ENCODE measurements at places on chromosomes 3 and 15. TPM values are rescaled to one million over a fixed set of nuclear protein-coding genes. Genes with fewer than 3 reads are reported as not detected.

Gene SERP1
- 124 TPM for total RNA-seq

GRCh38 chr15:76299786-76300185 lies 11.5 kb downstream of the ETFA start:
- DNase-seq, result no peak

DNA sequence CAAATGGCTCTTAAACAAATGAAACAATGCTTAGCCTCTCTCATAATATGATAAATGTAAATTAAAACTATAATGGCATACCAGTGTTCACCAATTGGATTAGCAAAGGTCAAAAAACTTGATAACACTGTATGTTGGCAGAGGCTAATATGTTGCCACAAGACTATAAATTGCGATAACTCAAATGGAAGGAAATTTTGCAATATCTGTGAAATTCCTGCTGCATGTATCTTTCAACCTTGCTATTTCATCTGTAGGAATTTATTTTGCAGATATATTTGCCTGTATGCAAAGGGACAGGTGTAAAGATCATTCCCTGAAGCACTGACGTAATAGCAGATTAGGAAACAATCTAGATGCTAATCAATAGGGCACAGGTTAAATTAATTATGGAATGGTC lies 191.4 kb upstream of the EIF1B start:
- DNase-seq, result no peak

Gene NUDT16
- 10.1 TPM for total RNA-seq

Gene ACAN
- total RNA-seq, result 12.7 TPM

Gene HDGFL3
- 42.4 TPM for total RNA-seq

DNA sequence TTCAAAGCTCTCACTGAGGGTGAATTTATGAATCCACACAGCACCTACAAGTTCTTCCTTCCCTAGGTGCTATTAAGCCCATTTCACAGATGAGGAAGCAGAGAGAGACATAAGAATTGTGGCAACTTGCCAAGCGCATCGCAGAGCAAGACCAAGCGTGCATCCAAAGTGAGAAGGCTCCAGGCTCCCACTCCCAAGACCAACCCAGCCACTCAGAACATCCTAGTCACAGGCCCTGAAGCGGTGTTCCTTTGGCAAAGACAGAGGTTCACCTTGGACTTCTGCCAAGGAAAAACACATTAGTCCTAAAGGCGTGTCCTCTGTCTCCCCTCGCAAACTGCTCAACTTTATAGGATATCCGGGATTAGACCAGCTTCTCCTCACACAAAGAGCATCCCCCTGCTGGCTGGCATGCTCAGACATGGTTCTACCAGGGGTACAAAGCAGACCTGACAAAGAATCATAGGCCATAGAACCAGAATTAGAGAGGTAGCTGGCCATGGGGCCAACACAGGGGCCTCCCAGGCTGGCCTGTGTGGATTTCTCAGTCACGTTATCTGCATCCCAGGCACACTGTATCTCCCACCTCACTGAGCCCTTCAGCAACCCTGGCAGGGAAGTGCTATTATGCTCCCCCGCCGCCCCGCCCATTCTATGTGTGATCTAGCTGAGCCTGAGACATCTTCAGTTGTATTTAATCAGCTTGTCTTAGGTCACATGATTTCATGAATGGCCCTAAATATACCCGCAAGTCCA lies 160.2 kb downstream of the FOXP1 start:
- DNase-seq, result no peak

DNA sequence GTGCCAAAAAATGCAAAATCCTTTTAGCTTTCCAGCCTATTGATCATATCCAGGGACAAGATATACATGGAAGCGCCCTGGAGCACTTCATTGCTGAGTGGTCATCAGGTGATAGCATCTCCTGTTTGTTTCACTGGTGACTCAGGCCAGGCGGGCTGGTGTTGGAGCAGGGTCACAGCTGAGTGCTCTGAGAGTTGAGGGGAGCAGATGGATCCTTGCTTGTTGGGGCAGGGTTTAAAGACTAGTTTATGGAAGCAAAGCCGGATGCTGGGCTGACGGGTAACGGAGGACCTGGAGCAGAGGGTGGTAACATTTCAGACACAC lies 405.0 kb upstream of the TPM1 start:
- DNase-seq, result no peak

GRCh38 chr3:139757448-139758030 lies 79.8 kb upstream of the NMNAT3 start:
- no peak for DNase-seq

Gene ADCY5
- total RNA-seq, result 0.59 TPM

GRCh38 chr3:25854214-25854613 lies 64.3 kb downstream of the OXSM start:
- peak; percentile 54 for DNase-seq

DNA sequence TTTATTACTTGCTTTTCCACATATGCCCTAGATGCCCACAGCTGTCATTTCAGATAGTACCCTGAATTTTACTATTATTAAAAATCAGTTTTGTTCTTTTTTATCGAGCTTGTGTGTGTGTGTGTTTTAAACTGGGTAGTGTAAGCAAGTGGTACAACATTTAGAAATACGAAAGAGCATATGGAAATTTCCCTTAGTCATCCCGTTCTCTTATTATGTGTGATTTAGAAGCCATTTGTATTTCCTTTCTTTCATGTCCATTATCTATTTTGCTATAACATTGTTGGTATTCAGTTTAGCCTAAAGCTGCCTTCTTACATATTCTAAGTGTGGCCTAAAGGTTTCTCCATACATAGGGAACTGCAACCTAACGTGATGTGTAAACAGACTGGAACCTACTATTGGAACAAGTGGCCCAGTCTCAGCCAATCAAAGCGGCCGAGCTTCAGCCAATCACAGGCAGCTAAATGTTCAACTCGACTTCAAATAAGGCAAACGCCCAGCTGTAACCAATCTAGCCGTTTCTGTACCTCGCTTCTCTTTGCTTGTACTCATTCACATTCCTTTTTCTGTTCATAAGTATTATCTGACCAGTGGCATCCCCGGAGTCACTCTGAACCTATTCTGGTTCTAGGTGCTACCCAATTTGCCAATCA lies 14.7 kb upstream of the SYN2 start:
- no peak for DNase-seq

- no peak for DNase-seq
Measured at GRCh38 chr3:16085410-16085809, 89.1 kb upstream of the GALNT15 start.

Gene CLSTN2
- total RNA-seq, result under 0.01 TPM

- DNase-seq, result no peak
Measured at GRCh38 chr3:177410730-177411129, 213.4 kb upstream of the TBL1XR1 start.

GRCh38 chr15:101314336-101315125 lies 19.5 kb upstream of the SNRPA1 start:
- DNase-seq, result peak; percentile 83

DNA sequence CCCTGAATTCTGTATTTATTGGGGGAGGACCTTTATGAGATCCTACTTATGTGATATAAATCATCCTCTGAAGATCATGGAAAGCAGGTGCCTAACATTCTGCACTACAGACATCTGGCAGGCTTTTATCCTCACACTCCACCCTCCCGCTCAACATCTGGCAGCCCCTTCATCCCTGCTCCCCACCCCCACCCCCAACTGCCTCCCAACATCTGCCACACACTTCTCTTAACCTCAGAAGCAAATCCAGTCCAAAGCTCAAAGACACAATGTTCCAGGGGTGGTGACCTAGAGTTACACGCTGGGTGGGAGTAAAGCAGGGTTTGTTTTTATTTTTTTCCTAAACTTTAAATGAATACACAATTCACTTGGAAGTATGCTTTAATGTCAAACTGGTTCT lies 184.5 kb upstream of the ATP11B start:
- no peak for DNase-seq

DNA sequence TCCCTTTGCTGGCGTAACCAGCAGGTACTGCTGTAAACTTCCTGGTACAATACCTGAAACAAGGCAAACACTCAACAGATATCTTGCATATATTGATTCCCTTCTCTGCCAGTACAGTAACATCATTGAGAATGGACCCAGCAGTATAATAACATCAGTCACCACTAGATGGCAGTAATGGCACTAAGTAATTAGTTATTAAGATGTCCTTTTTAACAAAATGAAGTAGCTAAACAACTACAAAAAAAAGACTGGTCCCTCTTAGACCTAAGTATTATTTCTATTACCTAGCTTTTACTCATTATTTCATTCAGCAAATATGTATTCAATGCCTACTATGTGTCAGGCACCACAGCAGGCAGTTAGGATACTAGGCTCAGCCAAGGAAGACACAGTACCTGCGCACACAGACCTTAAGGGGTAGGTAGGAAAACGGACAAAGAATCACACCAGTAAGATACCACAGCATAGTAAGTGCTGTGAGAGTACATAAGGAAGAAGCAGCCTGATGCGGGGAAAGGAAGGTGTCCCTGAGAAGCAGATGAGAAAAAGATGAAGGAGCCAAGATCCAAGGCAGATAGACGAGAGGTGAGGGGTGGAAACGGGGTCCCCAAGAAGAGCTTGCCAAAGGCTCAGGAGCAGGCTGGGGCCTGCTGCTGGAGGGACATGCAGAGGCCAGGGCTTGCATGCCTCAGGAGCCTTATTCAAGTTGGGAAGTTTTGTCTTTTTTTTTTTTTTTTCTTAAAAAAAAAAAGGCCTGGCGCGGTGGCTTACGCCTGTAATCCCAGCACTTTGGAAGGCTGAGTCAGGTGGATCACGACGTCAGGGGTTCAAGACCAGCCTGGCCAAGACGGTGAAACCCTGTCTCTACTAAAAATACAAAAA lies 102.7 kb upstream of the CHD2 start:
- no peak for DNase-seq

Gene HERC2
- 53.6 TPM for total RNA-seq

Gene A4GNT
- not detected for total RNA-seq

Gene MINAR1
- 2.5 TPM for total RNA-seq

Gene TLR9
- not detected for total RNA-seq

DNA sequence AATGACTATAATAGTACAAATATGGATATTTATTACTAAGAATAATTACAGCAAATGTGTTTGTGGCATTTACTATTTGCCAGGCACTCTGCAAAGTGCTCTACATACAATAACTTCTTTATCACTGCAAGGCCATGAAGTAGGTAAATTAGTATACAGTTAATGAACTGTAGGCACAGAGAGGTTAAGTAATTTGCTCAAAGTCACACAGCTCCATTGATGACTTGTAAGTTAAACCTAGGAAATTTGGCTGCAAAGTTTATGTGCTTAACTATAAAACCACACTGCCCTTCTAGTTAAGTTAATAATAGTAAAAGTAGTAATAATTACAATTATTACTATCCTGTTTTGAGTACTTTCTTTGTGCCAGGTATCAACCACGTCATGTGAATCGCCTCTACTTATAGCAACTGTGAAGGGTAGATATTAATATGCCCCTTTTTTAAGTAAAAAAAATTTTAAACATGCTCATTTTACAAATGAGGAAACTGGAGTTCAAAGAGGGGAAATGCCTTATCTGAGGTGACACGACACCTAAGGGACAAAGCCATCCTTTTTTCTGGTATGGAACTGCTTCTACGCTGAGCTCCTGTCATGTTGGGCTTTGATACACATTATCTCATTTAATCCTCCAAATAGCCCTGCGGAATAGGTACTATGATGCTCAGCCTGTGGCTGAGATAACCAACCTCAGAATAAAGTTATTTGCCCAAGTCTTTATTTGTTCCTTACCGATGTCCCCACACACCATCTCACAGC lies 8.5 kb downstream of the BHLHE40 start:
- DNase-seq, result no peak

Measured in osteoblast (primary cell).